T-helper 2 cell treated with Interferon-gamma antibody and Interleukin-4, amounts not matched to agents 5 μg/mL and 100 μg/mL, for 36 hours (primary cell): ENCODE measurements at places on chromosomes 2 and 18.

DNA sequence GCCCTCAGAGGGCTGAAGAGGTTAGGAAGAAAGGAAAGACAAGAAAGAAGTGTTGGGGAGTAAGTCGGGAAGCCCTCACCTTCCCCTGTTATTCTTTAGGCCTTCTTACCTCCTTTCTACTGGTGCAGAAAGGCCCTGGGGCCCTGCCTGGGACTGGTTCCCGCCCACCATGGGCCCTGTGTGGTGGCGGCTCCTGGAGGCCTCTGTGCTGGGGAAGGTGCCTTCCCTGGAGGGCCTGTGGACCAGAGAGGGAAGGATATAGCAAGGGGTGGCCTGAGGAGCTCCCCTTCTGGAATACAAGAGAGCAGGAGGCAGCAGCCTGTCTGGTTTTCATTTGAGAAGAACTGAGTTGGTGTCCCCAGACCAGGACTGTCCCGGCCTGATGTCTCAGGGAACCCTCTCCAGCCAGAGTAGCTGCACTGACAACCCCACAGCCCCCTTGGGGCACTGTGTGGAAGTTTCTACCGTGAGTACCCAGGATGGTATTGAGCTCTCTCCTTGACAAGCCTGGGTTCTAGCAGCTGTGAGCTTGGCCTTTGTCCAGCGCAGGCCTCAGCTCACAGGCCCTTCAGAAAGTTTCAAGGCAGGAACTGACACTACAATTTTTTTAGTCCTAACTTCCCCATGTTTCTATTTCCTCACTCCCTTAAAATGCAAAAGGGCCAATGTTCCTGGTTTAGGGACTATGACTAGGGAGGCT is 47.1 kb downstream of the EFR3B start:
- no peaks in the 10 kb centered on the region for H3K27me3 ChIP-seq
- no peaks in the 10 kb centered on the region for H3K36me3 ChIP-seq
- no peaks in the 10 kb centered on the region for H3K4me1 ChIP-seq
- DNase-seq = no peak

DNA sequence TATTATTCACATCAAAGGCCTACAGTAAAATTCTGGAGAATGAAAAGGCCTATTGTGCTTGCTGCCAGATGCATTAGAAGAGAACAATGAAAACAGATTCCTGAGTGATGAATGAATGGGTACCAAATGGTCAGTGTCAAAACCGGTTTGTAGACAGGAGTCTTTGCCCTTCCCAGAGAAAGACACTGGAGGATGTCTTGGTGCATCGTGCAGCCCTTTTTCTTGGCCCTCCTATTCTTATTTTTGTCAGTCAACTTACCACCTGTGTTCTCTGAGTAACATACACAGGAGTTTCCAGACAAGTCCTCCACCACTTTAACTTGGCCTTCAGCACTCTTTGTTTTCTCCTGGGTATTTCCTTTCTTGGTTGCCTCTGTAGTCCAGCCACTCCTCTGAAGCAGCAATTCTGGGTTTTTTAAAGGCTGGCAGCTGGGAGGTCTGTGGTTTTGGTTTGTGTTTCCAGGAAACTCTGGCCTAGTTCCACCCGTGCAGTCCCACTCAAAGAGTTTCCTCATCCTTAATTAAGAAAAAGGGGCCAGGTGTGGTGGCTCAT is 29.4 kb downstream of the PSTPIP2 start:
- peaks cover 30% of the 10 kb centered on the region for H3K36me3 ChIP-seq
- no peaks in the 10 kb centered on the region for H3K27me3 ChIP-seq
- DNase-seq = peak; percentile 49
- peaks cover 43% of the 10 kb centered on the region for H3K4me1 ChIP-seq
- peak overlapping the region; percentile 54 for H3K4me3 ChIP-seq

- H3K27ac ChIP-seq = no peak overlapping the region
- DNase-seq = no peak
- no peaks in the 10 kb centered on the region for H3K36me3 ChIP-seq
- H3K27me3 ChIP-seq = no peaks in the 10 kb centered on the region
Observed at GRCh38 chr2:115939902-115940301, 1497.5 kb downstream of the DPP10 start.

DNA sequence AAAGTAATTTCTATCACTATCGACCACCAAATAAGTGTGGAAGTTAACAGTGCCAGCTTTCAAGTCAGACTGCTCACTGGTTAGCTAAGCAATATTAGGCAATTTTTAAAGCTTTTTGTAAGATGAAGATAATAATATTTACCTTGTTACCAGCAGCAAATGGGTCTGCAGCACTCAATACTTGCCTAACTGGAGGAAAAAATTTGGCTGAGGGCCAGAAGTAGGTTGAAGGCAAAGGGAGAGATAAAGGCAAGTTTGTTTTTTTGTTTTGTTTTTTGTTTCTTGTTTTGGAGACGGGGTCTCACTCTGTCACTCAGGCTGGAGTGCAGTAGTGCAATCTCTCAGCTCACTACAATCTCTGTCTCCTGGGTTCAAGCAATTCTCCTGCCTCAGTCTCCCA is 675.9 kb downstream of the DPP10 start:
- DNase-seq = no peak
- H3K4me1 ChIP-seq = no peaks in the 10 kb centered on the region
- no peaks in the 10 kb centered on the region for H3K36me3 ChIP-seq
- H3K4me3 ChIP-seq = no peak overlapping the region
- H3K27me3 ChIP-seq = no peaks in the 10 kb centered on the region
- H3K27ac ChIP-seq = no peak overlapping the region

- no peak overlapping the region for H3K27ac ChIP-seq
- DNase-seq = no peak
- H3K4me3 ChIP-seq = no peak overlapping the region
- no peaks in the 10 kb centered on the region for H3K4me1 ChIP-seq
- H3K27me3 ChIP-seq = no peaks in the 10 kb centered on the region
- no peaks in the 10 kb centered on the region for H3K36me3 ChIP-seq
Observed at GRCh38 chr2:173652311-173652710, 297.6 kb downstream of the CDCA7 start.

DNA sequence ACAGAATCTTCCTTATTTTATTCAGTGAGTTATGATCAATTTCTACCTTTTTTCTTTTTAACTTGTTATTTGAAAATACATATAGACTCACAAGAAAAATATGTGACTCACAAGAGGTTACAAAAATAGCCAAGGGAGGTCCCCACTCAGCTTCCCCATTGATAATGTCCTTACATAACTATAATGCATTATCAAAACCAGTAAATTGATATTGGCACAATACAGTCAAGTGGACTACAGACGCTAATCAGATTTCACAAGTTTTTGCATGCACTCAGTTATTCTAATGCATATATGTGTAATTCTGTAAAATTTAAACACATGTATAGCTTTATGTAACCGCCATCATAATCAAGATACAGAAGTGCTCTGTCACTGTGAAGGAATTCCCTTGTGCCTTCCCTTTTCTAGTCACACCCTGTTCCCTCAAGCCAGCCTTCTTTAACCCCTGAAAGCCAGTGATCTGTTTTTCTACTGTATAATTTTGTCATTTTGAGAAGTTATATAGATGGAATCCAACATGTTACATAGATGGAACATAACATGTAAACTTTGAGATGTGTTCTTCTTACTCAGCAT is 118.4 kb downstream of the ALMS1 start:
- no peak overlapping the region for H3K27ac ChIP-seq
- H3K36me3 ChIP-seq = peaks cover 7% of the 10 kb centered on the region
- no peak for DNase-seq
- H3K4me1 ChIP-seq = no peaks in the 10 kb centered on the region

DNA sequence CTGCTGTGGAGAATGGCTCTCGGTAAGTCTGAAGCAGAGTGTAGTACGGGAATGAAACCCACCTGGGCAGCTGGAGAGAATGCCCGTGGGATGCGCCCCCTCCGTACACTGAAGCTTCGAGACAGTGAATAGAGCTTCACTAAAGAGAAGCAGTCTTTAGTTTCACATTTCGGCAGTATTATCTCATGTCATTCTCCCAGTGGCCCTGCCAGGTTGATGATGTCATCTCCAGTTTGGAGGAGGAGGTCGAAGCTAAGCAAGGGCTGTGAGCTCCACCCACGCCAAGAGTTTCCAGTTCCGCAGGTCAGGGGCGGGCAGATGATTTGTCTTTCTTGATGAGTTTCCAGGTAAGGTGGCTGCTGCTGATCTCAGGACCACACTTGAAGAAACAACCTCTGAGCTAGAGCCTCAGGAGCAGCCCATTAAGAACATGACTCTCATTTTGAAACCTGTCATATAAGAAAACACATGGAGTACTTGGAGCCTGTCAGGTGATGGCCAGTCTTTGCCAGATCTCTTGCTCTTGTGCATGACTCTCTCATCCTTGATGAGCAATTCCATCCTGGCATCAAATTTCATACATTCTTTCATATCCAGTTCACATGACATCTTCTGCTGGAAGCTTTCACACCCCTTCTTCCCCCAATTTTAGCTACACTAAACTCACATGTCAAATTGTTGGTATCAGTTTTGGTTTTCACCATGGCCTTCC is 475.0 kb downstream of the RNF144A start:
- peaks cover 8% of the 10 kb centered on the region for H3K27me3 ChIP-seq
- no peak overlapping the region for H3K4me3 ChIP-seq
- no peak for DNase-seq
- no peak overlapping the region for H3K27ac ChIP-seq
- H3K36me3 ChIP-seq = no peaks in the 10 kb centered on the region

GRCh38 chr18:28963481-28963880 is 786.6 kb upstream of the CDH2 start:
- no peaks in the 10 kb centered on the region for H3K27me3 ChIP-seq
- no peak overlapping the region for H3K27ac ChIP-seq
- no peaks in the 10 kb centered on the region for H3K4me1 ChIP-seq
- no peak for DNase-seq
- H3K4me3 ChIP-seq = no peak overlapping the region

DNA sequence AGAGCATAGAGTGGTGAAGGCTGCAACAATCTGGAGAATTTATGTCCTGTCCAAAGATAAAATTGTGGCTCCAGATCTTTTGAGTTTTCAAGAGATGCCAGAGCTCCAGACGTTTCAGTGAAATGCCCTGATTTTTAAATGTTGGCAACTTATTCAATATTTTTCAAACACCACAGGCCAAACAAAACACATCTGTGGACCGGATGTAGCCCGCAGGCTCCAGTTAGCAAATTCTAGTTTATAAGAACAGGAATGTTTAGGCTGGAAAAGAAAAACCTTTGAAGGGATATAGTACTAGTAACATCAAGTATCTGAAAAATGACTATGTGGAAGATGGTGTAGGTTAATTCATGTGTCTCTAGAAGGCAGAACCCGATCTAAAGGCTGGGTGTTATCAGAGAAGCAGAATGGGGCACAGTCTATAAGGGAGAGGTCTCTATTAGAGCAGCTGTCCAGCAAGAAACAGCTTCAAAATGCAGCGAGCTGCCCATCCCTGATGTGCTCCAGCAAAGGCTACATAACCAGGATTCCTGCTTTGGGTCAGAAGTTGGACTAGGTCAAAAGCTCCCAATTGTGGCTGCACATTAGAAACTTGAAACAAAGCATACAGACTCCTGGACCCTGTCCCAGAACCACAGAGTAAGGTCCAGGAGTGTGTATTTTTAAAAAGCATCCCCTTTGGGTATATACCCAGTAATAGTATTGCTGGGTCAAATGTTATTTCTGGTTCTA is 105.9 kb downstream of the ANKRD44 start:
- no peak overlapping the region for H3K4me3 ChIP-seq
- peaks cover 74% of the 10 kb centered on the region for H3K4me1 ChIP-seq
- no peak for DNase-seq
- no peaks in the 10 kb centered on the region for H3K27me3 ChIP-seq
- H3K36me3 ChIP-seq = peaks cover 50% of the 10 kb centered on the region

- H3K27me3 ChIP-seq = peaks cover 11% of the 10 kb centered on the region
- no peaks in the 10 kb centered on the region for H3K4me1 ChIP-seq
- no peak overlapping the region for H3K27ac ChIP-seq
Observed at GRCh38 chr2:238926761-238927611, 79.1 kb downstream of the TWIST2 start.

DNA sequence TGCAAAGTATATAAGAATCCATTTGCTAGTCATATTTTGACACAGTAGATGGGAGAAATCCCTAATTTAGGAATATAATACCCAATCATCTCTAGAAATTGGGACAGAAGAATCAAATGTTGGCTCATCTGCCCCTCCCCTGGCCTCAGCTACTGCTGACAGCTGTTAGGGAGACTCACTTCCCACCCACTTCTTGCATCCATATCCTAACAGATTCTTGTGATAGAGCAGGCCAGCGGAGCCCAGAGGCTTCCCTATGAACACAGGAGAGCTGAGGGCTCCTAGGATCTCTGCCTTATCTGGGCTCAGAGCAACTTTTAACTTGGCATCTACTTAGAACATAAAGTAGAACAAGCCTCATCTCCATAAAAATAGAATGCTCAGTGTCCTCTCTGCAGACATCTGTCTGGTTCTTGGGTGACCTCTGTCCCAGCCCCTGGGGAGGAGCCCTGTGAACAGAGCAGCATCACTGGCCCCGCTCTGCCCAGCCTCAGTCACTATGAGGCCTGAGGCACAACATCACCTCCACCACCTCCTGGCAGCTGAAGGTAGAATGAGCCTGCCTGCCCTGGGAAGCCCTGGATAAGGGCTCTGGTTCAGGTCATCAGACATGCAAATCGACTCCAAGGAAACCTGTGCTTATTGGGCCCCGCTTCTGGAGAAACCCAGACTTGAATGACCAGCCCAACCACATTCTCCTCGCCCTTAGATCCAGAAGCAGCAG is 229.7 kb downstream of the ANKRD36B start:
- no peaks in the 10 kb centered on the region for H3K4me1 ChIP-seq
- DNase-seq = no peak
- H3K36me3 ChIP-seq = no peaks in the 10 kb centered on the region
- no peak overlapping the region for H3K4me3 ChIP-seq
- no peak overlapping the region for H3K27ac ChIP-seq

DNA sequence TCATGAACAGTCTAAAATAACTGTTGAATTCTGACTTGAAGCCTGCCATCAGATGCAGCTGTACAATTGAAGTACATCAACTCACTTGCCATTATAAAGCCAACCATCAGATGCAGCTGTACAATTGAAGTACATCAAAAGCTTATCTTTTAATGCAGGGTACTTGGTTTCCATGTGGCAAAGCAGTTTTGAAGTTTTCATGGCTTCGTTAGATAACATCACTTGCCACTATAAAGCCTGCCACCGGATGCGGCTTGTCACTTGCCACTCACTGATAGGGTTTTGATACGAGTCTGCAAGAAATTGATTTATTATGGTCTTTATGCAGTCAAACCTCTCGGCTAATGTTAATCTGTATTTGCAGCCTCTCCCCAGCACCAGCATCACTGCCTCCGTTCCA is 1605.8 kb downstream of the SUCLG1 start:
- DNase-seq = no peak
- H3K4me3 ChIP-seq = no peak overlapping the region
- H3K4me1 ChIP-seq = no peaks in the 10 kb centered on the region
- H3K27ac ChIP-seq = no peak overlapping the region
- H3K36me3 ChIP-seq = no peaks in the 10 kb centered on the region

- no peaks in the 10 kb centered on the region for H3K4me1 ChIP-seq
- no peak for DNase-seq
- no peaks in the 10 kb centered on the region for H3K27me3 ChIP-seq
- no peak overlapping the region for H3K4me3 ChIP-seq
- no peaks in the 10 kb centered on the region for H3K36me3 ChIP-seq
- H3K27ac ChIP-seq = no peak overlapping the region
Observed at GRCh38 chr18:42242758-42243157, 287.7 kb downstream of the PIK3C3 start.
